ENCODE measurements at places on chromosomes 11 and 22.
A peak's percentile ranks its signal among the peaks of the same experiment; 100 is the strongest.

- DNase-seq = no peak
Measured at GRCh38 chr11:29214833-29215232, 802.0 kb downstream of the KCNA4 start.

DNA sequence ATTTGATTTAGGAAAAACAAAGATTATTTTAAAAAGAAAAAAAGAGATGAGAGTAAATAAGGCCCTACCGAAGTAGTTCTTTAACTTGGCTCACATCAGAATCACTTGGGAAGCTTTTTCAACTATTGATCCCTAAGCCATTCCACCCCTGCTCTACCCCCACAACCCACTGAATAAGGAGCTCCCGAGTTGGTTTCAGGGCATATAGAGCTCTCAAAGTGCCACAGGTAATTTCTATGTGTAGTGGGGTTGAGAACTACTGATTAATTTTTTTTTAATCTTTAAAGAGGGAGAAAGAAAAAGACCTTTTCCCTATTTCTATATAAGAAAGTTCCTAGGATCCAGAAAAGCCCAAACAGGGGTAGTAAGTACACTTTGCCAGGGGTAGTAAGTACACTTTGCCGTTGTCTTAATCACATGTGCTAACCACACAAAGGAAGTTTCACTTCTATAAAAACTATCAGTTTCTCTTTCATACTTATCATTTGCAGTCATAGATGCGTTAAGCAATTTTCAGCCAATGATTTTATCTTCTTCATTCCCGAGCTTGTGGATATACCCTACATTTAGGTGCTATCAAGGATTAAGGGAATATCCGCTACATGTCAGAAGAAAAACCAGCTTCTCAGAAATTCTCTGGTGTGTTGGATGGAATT is 108.4 kb upstream of the ZC3H12C start:
- DNase-seq = no peak

- DNase-seq = no peak
Measured at GRCh38 chr11:15941206-15941770, 415.1 kb downstream of the SOX6 start.

DNA sequence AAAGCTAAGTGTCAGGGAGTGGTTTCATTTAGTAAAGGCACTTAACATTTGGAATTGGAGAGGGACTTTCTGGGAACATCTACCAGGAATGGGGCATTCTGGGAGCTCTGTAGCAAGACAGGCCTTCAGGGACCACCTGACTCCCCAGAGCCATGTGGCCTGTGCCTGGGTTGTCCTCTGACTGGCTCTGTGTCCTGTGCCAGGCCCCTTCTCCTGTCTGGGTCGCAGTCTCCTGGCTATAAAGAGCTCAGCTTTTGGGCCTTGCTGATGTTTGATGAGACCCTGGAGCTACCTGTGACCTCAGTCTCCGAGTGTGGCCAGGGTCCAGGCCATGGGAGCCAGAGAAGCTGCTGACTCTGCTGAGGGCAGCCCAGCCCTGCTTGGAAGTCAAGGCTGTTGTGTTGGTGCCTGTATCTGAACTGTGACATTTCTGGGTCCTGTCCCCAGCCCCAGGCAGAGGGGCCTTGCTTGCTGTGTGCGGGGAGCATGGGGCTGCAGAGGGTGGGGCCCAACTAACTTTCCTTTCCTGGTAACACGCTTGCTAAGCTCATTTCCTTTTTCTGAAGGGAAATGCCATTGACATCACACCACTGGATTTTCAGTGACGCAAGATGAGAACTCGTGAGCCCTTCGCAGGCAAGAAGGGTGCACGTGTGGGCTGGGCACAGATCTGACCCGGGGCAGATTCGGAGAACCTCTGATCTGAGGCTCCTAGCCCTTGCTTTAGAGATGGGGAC is 41.3 kb downstream of the LRRC32 start:
- DNase-seq = no peak

DNA sequence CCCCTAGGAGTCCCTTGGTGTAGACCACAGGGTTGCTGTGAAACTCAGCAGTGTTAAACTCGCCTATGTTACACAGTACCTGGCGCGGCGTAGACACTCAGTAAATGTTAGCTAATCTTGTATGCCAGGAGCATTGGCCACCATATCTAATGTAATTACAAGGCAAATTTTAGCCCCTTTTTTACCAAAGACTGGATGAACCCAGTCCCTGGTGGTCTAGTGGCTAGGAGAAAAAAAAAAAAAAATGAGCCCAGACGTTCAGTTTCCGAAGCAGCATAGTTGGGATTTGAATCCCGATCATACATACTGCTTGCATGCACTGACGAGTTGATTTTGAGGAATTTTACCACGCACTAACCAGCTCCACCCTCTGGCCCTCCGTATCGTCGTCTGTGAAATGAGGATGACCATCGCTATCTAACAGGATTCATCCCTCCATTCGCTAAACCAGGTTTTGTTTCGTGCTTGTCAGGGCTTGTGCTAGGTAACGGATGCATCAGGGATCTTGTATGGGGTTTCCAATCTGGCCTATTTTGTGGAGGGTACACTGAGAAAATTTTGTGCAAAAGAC is 688 bp downstream of the PTS start:
- no peak for DNase-seq

DNA sequence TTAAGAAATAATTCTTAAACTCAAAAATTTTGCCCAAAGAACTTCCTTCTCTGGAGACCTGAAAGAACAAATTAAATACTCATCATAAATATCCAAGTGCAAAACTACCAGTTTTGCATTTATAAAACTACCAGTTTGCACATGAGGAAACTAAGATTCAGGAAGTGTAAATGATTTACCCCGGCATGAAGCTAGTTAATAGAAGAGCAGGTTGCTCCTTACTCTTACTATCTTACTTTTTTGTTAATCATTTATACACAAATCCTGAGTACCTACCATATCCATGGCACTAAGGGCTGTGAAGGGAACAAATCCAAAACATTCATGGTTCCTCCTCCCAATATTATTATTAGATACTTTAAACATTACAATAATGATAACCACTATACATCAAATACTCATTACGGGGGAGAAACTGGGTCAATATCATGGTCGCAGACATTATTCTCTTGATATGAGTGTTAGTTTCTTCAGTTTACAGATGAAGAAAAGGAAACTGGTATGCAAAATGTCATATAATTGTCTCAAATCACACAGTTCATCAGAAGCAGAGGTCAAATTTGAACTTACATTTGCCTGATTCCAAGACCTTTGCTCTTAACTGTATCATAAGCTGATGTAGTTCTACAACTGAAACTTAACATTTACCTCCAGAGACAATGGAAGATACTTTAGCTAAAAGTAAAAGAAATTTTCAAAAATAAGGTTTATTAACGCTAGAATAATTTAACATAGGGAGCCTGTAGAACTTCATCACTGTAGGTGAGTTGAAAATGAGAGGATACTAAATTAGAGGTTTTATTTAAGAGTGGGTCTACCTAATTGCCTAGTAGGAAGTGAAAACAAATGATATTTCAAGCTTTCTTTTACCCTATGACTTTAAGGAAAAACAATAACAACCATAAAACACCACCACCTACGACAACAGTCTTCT is 74.5 kb downstream of the FAM76B start:
- no peak for DNase-seq

GRCh38 chr11:2102132-2102882 is 36.9 kb downstream of the IGF2 start:
- peak; percentile 74 for DNase-seq

DNA sequence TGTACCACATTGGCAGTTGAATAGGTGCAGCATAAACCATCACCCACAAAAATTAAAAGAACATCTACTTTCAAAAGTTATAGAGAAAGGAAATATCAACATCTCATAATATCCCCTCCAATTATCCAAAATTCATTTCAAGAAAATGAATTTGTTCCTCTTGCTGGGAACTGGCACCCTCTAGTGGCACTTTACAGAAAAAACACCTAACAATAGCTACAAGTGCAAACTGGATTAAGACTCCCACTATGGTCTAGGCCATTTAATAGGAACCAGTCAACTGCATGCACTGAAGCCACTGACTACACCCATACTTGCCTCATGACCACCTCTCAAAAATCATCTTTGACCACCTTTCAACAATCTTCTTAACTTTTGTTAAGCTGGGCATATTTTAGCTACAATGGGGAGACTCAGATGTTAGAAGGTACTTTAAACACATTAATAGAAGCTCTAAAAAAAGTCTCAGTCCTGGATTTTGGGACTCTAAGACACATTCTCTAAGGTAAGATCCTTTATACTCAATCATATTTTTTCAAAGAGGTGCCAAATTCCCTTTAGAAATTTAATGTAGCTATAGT is 17.3 kb downstream of the TRAF6 start:
- DNase-seq = peak; percentile 76

DNA sequence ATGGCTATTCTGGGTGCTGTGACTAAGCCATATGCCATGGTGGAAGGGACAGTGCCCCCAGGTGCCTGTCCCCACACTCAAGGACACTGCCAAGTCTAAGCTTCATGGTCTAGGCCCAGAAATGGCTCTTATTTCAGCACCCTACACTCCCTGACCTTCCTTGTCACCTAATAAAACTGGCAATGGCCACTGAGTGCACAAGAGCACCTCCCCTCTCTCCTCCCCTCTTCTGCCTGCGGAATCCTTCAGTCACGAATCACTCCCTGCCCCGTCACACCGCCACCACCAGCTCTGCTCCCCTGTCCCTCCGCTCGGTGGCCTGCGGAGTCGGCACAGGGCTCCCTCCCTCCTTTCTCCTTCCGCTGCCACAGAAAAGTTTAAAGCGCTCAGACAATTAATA is 19.0 kb upstream of the LMO1 start:
- no peak for DNase-seq

GRCh38 chr22:30193031-30193775 is 53.4 kb downstream of the LIF start:
- no peak for DNase-seq

GRCh38 chr22:23457380-23457985 is 122.6 kb downstream of the IGLL1 start:
- DNase-seq = no peak

DNA sequence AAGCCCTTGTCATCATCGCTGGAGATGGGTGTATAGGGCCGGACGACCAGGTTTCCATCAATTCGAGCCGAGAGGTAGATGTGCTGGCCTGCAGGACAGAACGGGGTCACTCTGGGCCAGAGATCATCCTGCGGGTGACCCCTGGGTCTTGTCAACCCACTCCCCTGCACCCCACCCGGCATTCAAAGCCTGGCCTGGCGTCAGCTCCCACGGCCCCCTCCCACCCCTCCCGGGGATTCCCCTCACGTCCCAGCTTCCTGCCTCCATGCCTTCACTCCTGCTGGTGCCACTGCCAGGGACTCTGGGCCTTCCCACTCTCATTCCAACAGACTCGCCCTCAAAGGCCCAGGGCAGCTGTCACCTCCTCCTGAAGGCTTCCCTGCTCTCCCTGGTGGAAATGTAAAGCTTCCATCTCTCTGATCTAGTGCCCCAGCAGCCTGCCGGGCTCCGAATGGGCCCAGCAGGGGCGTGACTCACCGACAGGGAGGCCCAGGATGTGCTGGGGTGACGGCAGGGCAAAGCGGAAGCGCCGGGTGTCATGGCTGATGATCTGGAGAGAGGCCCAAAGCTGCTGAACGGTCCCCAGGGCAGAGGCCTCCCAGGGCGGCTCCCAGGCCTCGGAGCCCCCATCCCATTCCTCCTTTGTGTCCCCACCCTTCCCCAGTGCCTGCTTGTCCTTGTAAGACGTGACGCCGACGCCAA is 9.3 kb downstream of the ATP5MGL start:
- no peak for DNase-seq

DNA sequence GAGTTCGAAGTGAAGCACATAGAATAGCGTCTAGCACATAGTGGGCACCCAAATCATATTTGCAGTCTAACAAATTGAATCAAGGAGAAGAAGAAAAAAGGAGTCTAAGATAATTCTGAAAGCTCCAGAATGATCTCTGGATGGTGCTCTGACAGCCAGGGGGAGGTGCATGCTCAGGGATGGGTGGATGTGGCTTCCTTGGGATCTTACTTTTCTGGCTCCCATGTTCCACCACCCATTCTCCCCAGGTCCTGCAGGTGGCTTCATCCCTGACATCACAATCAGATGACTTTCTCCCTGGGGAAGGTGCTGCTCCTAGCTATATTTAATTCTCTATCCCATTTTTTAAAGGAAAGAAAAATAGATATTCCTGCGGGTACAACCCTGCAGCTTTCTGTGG is 381.9 kb downstream of the CADM1 start:
- no peak for DNase-seq

DNA sequence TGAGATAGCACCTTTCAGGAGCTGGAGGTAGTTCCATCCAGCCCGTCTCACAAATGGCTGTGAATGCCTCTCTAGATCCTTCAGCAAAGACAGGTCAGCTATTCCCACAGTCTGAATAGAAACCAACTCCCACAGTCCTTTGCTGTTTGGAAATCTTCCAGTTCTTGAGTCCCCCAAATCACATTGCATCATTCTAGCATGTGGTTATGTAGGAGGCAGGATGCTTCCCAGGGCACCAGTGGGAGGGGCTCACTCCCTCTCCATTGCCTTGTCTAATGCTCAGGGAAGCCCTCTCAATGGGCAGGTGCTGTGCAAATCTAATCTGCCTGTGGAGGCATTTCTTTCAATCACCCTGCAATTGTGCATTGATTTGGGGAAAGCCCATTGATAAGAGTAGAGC is 14.6 kb downstream of the NAV2 start:
- no peak for DNase-seq

DNA sequence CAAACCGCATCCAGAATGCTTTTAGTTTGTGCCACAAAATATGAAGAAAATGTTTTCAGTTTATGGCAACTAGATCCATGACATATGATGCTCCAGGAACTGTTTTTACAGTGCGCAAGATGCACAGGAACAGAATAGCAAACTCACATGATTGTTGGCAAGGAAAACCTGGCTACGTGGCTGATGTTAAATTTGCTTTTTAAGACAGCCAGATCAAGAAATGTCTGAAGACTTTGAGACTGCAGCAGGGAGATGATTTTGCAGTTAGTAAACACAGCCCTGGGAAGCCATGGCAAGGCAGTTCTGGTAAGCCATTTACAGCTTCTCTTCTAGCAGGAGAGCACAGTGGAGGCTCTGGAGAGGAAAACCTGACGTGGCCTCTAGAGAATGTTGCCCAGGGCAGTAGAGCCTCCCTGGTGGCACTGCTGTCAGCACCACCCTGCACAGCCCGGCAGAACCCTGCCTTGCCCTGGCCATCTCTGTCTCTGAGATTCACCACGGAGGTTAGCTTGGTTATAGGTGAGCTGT is 69.8 kb upstream of the TNRC6B start:
- no peak for DNase-seq

GRCh38 chr11:76824980-76825725 is 35.6 kb upstream of the ACER3 start:
- DNase-seq = no peak

GRCh38 chr22:44259366-44260215 is 53.2 kb downstream of the SHISAL1 start:
- no peak for DNase-seq

- no peak for DNase-seq
Measured at GRCh38 chr11:27465629-27466028, 7.0 kb downstream of the LGR4 start.
